MV-4-11 (cell line): ENCODE measurements at places on chromosomes 12 and 14.

- no peak for DNase-seq
Measured at GRCh38 chr14:97177635-97178034, 380.5 kb downstream of the VRK1 start.

- DNase-seq, result peak; percentile 58
Measured at GRCh38 chr12:39103552-39104165, 198.3 kb upstream of the CPNE8 start.

GRCh38 chr14:49755378-49755777 is 12.6 kb upstream of the KLHDC2 start:
- no peak for DNase-seq

DNA sequence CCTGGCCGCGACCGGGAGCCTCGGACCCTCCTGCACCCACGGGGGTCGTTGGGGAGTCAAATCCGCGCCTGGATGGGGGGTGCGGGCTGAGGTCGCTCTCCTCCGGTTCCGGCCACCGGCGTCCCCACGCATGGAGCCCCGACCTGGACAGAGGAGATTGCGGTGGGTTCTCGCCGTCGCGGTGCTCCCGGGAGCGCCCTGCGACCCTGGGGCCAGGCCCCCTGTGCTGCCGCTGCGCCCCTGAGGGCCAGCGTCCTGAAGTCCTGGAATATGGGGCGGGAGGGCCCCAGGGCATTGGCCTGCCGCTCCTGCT is 345 bp downstream of the ASPG start:
- DNase-seq, result no peak

- no peak for DNase-seq
Measured at GRCh38 chr12:7190268-7191055, 976 bp downstream of the PEX5 start.

- peak; percentile 21 for DNase-seq
Measured at GRCh38 chr14:64232095-64232838, 61.9 kb downstream of the ESR2 start.

DNA sequence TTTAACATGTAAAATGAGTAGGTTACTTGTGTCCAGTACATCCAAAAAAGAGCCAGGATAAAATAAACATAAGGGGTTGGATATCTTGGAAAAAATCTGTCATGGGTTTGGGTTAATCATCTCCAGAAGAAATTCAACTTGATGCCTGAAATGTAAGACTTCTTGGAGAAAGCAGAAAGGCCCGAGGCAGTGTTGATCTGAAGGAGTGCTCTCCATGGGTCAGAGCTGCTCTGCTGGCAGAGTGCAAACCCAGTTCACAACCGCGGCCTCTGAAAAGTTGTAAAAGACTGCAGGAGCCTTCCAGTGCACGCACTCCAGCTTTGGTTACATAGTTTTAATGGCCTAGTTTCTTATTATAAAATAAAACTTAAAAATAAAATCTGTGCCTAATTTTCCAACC is 97.3 kb upstream of the ALX1 start:
- no peak for DNase-seq

DNA sequence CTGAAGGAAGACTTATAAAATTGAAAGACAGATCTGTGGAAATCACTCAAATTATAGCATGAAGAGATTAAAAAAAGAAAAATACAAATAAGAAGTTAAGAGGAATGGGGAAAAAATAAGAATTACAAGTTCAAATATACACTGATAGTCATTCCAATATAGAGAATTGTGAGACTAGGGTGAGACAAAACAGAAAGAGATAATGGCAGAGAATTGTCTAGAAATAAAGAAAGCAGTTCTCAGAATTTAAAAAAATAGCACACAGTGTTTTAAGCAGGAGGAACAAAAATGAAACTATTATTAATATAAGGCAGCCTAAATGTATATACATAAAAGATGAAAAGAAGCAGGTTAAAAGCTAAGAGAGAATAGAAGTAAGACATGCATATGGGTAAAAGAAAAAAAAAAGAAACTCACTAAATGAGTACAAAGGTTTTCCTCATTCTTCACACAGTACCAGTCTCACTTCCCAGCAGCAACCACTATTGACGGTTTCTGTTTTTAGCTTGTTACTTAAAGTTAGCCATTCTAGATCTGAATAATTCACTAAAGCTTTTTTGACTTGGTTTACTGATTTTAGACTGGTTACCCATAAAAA is 31.1 kb downstream of the SLC38A4 start:
- DNase-seq, result no peak

- DNase-seq, result no peak
Measured at GRCh38 chr12:95193139-95193538, 24.1 kb downstream of the FGD6 start.
